ENCODE measurements at places on chromosomes 1 and 21.

DNA sequence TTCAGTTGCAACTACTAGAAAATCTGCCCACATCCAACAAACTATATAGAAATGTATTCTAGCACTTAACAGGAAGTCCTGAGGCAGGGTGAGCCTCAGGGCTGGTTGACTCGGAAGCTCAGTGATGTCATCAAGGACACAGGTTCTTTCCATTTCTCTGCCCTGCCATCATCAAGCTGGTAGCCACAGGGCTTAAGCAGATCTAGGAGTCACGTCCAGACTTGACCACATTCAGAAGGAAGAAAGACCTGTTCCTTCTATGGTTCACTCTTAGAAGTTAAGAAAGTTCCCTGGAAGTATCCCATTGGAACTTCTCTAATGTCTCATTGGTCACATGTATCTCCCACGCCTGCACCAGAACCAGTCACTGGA lies 438.1 kb downstream of the PRDM2 start:
- no peak for DNase-seq

DNA sequence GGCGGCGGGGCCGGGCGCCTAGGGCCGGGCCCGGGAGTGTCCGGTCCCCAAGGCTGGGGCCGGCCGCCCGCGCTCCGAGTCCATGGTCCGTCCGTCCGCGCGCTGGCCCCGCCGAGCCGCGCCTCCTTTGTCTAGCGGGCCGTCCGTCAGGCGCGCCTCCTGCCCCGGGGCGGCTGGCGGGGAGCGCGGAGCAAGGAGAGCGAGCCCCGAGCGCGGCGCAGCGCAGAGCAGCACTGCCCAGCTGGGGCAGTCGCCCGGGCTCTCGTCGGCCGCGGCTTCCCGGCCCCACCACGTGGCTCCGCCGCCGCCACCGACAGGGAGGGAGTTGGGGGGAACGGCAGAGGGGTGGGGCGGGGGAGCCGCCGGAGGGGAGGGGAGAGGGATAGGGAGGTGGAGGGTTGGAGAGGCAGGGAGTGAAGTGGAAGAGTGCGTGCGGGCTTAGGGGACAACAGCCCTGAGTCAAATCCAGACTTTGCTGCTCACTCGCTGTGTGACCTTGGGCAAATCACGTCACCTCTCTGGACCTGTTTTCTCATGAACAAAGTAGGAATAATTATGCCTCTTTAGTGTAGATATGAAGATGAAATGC lies at the start of gene NKAIN1:
Gene NKAIN1 (minus strand): TSS at position 235 of the 589 bp plus-strand sequence. CDS start 340 bp downstream, outside the sequence.
- DNase-seq = peak; percentile 57

DNA sequence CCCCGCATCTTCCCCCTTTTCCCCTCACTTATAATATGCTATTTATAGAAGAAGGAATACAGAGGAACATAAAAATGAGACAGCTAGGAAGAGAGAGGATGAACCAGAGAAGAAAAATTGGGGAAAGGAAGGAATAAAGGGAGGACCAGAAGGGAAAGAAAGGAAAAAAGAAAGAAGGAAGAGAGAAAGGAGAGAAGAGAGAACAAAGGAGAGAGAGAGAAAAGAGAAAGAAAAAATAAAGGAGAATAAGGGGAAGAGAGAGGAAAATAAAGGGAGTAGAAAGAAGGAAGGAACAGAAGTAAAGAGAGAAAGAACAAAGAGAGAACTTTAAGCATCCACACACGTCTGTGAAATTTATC lies 11.2 kb upstream of the IGSF3 start:
- no peak for DNase-seq

DNA sequence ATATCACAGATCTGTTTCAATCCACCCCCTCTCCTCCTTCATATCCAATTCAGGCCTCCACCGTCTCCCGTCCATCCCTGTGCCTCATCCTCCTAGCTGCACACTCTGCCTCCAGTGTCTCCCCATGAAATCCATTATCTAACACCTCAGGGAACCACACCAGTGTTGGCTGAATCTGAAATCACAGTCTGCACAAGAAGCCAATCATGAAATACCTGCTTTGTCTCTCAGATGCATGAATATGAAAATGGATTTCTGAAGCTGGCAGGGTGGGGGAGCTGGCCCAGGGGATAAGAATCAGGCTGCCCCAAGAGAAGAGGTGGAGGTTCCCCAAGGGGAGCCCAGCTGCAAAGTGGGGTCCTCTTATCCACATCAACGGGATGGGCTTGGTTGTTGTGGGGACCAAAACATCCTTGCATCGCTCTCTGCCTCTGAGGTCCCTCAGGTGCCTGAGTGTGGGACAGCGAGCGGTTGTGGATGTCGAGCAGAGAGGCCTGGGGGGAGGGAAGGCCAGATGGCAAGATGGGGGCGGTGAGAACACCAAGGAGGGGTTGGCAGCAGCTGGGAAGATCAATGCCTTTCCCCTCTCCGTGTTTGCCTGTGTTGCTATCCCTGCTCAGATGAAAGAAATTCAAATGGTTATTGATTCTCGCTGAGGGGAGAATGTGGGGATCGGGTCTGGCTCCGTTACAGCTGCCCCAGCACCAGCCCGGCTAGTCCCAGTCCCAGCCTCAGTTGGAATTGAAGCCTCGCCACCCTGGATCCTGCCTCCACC lies 237.3 kb upstream of the POU3F1 start:
- no peak for DNase-seq

GRCh38 chr1:57908147-57908890 lies 484.5 kb upstream of the DAB1 start:
- DNase-seq = no peak

DNA sequence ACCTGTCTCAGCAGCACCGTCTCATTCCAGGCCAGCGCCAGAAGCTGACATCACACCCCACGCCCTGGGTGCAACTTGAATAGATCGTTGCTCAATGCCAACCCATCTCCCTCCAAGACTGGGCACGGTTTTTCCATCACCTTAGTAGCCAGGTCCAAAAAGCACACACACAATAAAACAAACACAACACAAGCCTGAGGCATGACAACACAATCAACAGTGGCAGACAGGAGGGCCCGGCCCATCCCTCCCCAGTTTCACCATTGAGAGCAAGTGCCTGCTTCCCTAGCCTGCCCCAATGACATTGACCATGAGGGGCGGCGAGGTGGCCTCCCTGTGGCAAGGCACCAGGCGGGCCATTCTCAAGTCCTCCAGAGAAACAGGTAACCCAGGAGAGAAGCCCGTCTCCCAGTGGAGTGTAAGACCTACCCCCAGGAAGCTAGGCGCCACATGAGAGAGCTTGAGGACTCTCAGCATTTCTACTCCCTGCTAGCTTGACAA lies 2.7 kb downstream of the IFFO2 start:
- DNase-seq = no peak

- DNase-seq = no peak
Measured at GRCh38 chr1:151801310-151801820, 3.9 kb downstream of the LINGO4 start.

Measured in pancreas (tissue), 10 donors.